ENCODE measurements at places on chromosomes 7 and 10.

- no peak for DNase-seq
These were observed 24.4 kb upstream of the ANK3 start for GRCh38 chr10:60414111-60414510.

- DNase-seq: no peak
These were observed 19.3 kb upstream of the GPER1 start for GRCh38 chr7:1068619-1069018.

DNA sequence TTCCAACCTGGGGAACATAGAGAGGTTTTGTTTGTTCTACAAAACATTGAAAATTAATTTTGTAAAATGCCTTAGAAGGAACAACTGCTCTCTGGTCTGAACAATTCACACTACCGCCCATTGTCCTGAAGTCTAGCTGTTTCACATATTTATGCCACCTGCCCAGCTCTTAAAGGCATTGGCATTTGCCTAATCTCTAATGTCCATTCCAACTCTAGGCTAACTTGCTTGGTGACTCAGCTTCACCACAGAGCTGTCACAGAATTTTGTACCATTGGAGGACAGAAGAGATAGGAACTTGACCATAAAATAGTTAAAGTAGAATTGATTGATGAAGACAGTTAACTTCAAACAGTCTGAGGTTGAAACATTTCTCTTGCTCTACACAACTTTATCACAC, 53.5 kb upstream of the PPP1R17 start:
- DNase-seq: no peak

DNA sequence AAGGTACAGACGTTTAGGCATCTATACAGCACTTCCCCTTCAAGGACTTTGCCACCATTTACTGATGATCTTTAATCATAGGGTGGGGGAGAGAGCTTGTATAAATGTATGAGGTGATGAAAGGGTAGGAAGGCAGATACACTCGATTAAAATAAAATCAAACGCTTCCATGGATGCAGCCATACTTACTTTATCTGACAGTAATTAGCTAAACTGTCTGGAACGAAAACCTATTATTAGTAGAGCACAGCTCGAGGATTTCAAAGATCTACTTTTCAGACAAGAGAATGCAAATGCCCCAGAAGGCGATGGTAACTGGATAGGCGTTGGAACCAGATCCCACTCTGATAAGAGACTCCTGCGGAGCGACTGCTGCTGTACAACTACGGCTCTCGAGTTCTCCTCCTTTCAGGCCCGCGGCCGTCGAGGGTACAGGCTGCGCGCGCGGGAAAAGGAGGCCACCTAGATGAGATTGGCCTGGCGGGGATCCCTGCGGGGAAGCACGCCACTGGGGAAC, 3.1 kb upstream of the NKX2-3 start:
- DNase-seq: no peak

GRCh38 chr7:50754241-50754640, 28.5 kb downstream of the GRB10 start:
- DNase-seq: no peak

- DNase-seq: no peak
These were observed 5.8 kb downstream of the TBRG4 start for GRCh38 chr7:45105588-45106188.

GRCh38 chr10:88117869-88118632, 254.6 kb downstream of the PTEN start:
- DNase-seq: peak; percentile 56
